ENCODE measurements at places on chromosomes 2 and 18.
A peak's percentile ranks its signal among the peaks of the same experiment; 100 is the strongest.

DNA sequence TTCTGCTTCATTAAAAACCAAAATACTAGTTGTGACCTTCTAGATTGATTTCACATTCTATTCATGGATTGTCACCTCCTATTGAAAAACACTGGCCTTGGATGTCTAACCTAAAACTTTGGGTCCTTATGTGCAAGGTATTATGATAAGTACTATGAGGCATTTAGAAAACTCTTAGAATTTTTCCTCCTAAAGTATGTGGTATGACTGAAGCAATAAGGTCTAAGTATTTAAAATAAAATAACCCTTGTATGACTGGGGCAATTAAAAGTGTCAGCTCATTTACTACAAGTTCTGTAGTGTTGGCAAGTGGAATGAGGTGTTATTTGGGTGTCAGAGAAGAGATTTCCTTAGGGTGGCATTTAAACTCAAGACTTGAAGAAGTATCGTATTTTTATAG is 15.1 kb downstream of the KCMF1 start:
- peak; percentile 32 for DNase-seq

GRCh38 chr2:190576573-190576972 is 42.1 kb upstream of the NEMP2 start:
- DNase-seq = no peak

- no peak for DNase-seq
Measured at GRCh38 chr2:29006980-29007301, 25.8 kb downstream of the TOGARAM2 start.

- peak; percentile 77 for DNase-seq
Measured at GRCh38 chr18:56575819-56576663, 62.4 kb downstream of the TXNL1 start.

- DNase-seq = no peak
Measured at GRCh38 chr18:42611134-42611533, 504.4 kb downstream of the RIT2 start.

- no peak for DNase-seq
Measured at GRCh38 chr2:26533661-26534060, 55.7 kb upstream of the OTOF start.

DNA sequence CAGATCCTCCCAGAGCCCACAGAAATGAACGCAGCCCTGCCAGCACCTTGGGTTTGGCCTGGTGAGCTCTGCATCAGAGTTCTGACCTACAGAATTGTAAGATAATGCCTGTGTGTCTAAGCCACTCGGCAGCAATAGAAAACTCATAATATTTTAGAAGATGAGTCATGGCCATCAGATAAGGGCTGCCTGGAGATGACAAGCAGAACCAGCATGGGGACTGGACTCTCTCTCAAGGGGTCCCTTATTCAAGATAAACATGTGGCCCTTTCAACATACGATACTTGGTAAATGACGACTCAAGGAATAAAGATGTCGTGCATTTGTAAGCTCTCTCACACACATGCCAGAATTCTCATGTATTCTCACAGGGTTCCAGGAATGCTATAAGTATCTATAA is 8.5 kb upstream of the AGAP1 start:
- DNase-seq = peak; percentile 17

- DNase-seq = peak; percentile 71
Measured at GRCh38 chr18:55998071-55998522, 410.1 kb upstream of the TCF4 start.

DNA sequence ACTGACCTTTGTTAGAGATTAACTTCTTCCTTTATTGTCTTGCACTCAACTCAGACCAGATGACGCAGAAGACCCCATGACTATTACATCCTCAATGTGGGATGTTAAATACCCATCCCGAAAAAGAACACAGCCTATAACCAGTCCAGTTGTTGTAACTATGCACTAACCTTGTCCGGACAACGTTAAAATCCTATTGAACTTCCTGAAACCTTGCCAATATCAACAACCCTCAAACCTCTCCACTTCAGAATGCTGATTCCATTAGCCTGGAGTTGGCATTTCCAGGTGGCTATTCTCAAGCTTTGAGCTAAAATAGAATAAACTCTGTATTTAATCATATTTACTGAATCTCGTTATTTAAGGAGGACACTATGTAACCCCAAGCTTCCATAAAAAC is 13.6 kb downstream of the NMS start:
- no peak for DNase-seq

GRCh38 chr18:59264121-59264571 is 9.1 kb downstream of the RAX start:
- DNase-seq = no peak

- DNase-seq = no peak
Measured at GRCh38 chr2:57693965-57694364, 352.6 kb upstream of the VRK2 start.

DNA sequence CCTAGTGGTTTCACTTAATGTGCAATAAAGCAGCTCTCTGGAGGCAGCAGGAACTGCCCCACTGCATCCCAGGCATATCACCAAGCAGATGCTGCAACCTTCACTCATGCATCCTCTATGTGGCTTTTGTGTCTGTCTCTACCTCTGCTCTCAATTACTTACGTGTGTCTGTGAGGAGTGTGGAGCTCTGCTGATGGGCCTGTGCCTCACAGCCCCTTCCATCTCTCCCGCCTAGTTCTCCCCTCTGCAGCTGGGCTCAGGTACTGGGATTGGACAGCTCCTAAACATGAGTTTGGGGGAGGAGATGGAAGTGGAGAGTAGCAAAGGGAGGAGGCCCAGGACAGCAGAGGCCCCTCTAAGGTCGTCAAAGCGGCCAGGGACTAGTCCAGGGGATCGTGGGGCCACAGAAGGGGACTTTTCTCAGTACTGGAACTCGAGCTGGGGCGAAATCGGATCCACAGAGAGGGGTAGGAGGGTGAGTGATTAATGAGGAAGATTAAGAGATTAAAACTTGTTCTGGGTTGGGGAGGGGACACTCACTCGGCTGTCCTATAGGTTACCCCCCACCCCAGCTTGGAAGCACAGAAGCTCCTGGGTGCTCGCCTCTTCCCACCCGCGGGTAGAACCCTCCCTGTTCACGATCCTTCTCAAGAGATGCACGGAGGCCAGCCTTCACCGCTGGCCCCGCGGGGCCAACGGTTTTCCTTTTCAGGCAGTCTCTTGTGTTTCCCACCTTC is 2.1 kb upstream of the LBX2 start:
- DNase-seq = no peak

- DNase-seq = no peak
Measured at GRCh38 chr2:196995757-196996314, 69.3 kb upstream of the PGAP1 start.

GRCh38 chr2:128366713-128367511 is 48.2 kb upstream of the HS6ST1 start:
- DNase-seq = no peak

DNA sequence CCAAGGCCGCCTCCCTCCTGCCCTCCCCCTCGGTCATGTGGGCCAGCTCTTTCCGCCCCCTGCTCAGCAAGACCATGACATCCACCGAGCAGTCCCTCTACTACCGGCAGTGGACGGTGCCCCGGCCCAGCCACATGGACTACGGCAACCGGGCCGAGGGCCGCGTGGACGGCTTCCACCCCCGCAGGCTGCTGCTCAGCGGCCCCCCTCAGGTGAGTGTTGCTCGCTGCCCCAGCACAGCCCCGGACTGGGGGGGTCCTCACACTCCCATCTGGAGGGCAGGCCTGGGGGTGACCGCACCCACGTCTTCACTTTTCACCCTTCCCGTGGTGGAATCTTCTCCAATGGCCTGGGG is 51.3 kb downstream of the NTSR2 start:
- DNase-seq = no peak

GRCh38 chr2:54543733-54544396 is 87.7 kb downstream of the SPTBN1 start:
- no peak for DNase-seq

DNA sequence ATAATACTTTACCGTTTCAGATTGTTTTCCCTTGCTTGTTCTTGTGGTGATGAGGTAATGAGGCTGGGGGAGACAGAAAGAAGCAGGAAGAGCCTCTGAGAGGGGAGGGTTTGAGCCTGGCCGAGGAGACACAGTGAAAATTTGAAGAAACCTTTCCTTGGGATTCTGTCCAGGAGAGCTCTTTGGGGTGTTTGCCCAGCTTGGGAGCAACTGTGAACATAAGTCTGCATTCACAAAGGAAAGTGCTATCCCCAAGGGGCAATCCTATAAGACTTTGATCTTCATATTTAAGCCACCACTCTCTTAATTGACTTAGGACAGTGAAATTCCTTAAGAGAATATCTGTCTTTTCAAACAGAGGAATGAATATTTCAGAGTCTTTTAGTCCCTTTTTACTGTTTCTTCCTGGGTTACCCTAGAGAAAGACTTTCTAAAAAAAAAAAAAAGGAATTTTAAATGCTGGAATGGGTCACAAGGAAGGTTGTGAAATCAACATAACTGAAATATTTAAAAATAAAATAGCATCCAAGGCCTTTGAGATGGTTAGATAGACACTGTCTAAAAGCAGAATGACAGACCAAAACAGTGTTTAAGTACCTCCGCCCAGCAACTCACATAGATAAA is 52.5 kb upstream of the STAM2 start:
- peak; percentile 48 for DNase-seq

DNA sequence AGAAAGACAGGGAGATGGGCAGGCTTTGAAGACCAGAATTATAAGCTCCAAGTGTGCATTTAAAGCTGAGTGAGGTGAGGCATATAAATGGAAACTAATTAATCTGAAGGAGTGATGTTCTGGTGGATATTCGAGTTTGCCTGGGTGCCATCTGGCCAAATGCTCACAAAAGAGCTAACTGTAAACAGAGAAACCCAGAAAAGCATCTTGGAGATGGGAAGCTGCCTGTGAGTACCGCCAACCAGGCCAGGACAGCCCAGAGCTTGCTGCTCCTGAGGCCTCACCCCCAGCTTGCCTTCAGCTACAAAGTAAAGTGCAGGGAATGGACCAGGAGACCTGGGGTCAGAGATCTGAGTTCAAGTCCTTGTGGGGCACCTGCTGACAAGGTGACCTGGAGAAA is 446.1 kb upstream of the MYT1L start:
- DNase-seq = no peak

- DNase-seq = no peak
Measured at GRCh38 chr2:222423632-222424275, 589 bp upstream of the SGPP2 start.

DNA sequence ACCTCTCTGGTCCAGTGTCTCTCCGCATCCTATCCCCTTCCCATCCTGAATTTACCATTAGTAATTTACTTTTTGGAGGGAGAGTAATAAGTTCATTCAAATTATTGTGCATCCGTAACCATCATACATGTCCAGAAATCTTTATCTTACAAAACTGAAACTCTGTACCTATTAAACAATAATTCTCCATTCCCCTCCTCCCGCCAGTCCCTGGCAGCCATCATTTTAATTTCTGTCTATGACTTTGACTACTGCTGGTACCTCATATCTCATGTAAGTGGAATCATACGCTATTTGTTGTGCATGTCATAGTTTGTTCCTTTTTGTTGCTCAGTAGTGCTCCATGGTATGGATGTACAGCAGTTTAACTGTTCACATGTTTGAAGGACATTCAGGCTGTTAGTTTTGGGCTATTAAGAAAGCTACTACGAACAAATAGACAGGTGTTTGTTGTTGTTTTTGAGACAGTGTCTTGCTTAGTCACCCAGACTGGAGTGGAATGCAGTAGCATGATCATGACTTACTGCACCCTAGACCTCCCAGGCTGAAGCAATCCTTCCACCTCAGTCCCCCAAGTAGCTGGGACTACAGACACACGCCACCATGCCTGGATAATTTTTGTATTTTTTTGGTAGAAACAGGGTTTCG is 2.0 kb downstream of the LIMS1 start:
- DNase-seq = peak; percentile 48

- DNase-seq = no peak
Measured at GRCh38 chr18:33128581-33128980, 311.9 kb downstream of the CCDC178 start.

- no peak for DNase-seq
Measured at GRCh38 chr2:53127061-53127650, 640.4 kb upstream of the CHAC2 start.

GRCh38 chr18:2687390-2688001 is 32.0 kb downstream of the SMCHD1 start:
- DNase-seq = no peak

DNA sequence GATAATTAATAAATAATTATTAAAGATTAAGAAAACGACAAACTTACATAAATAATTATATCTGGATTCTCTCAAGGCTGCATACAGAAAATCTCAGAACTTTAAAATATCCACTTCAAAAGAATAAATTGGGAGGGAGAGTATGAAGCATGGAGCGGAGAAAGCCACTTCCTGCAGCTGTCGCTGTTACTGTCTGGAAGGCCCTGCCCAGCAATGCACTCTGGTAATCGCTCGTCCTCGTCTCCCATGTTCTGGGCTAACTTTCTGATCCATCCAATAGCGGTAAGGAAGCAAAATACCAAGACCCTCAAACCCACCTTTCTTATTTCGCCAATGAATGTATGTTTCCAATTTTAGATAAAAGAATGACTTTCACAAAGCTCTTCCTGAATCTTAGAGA is 26.7 kb downstream of the CYRIA start:
- no peak for DNase-seq

- DNase-seq = no peak
Measured at GRCh38 chr2:44745922-44746766, 195.4 kb upstream of the SIX3 start.

DNA sequence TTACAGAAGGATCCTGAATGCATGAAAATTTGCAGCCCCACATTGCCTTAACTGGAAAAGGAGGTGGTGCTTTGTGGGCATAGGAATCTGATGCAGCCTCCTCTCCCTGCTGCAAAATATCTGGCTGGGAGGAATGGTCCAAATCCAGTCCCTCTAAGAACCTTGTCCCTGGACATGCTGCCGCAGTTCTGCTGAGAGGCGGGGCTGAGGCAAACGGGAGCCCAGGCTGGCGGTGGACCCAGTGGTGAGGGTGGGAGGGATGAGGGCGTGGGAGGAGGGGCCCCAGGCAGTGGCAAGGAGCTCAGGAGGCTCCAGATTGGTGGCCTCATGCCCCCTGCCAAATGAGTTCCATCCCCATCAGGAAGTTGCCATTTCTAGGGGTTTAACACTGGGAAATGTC is 36.2 kb downstream of the ZAP70 start:
- no peak for DNase-seq

DNA sequence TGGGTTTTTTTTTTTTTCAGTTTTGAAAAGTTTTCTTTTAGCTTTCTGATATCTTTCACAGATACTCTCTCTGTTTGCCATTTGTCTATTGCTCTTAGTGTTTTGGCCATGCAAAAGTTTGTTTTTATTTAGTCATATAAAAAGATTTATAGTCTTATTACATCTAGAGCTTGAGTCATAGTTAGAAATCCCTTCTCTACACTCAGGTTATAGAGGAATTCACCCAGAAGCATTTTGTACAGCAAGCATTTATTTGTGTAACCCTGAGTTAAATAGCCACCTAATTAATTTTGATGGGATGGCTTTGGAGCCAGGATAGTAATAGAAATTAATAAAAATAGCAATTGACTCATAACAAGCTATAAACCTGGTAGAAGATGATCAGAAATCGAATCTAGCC is 35.6 kb downstream of the ACTR2 start:
- peak; percentile 44 for DNase-seq

DNA sequence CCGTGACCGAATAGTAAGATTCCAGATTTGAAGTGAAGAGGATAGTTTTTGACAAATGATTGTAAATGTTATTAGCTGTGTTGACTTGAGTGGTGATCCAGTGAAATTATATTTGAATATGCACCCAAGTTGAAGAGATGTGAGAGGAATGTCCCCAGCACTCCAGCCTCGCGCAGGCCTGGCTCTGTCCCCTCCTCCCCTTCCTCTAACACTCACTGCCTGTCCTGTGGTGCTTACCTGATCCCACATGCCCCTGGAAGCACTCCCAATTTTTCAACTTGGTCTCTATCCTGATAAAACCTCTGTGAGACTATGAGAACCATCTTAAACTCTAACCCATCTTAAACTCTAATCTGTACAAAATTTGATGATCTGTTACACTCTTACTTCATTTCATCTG is 154.7 kb upstream of the LRP1B start:
- no peak for DNase-seq

GRCh38 chr18:3097082-3097481 is 84.1 kb upstream of the LPIN2 start:
- DNase-seq = no peak
